ENCODE measurements at places on chromosomes 16 and 17.

DNA sequence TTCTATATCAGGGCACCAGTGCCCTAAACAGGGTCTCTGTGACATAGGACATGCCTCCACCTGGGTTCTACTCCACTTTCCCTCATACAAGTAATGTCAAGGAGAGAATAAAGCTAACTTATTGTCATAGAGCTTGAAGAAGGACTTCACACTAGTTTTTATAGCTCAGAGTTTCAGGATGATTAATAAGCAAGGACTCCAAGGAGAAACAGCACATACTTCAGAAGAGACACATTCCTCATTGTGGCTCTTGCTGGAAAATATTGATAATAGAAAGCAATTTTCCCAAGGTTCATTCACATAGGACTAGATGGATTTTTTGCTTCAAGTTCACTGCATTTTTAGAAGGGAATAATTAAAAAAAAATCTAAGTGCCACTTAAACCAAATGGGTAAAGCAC, 133.3 kb downstream of the CA10 start:
- peak; percentile 43 for DNase-seq

- DNase-seq, result peak; percentile 59
Observed at GRCh38 chr16:720447-720989, 428 bp upstream of the ANTKMT start.

DNA sequence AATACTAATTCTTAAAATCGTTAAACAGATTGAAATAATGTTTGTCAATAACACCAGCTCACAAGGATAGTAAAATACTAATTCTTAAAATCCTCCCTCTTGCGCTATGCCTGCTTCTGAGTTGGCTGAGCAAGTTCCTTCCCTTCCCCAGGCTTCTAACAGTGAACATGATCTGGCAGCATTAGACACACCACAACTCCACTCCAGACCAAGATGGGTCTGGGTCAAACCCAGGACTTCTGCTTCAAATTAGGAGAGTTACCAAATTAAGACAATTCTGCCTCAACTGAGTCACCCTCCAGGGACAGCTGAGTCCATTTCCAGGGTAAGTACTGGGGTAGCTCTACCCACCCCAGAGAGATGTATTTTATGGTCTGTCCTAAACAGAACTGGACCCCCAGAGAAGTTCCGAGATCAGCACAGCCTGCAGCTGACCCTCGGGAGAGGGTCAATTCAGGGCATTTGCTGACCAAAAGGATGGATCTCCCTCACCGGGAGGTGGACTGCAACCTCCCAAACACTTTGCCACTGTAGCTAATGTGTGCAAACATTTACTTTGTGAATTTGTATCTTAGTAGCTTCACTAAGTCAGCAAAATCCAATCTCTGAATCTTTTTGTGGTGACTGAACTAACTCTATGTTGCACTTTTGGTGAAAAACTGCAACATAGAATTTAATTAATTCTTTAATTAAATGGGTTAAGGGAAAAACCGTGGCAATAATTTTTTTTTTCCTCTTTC, 48.8 kb downstream of the ADCY9 start:
- DNase-seq, result peak; percentile 92

DNA sequence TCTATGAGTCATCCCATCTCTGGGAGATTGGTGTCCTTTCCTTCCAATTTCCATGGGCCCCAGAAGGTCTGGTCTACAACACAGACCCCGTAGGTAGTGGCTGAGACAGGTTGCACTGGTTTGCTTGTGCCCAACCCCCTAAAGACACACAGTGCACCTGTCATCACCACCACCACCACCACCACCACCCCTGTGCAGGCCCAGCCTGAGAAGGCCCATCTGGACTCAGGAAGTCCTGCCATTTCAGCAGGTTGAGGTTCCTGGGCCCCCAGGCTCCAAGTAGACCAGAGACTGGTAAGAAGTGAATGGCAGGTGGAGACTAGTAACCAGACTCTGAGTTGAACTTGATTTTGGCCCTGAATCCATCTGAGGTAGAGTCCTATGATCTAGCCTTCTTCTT, 25.9 kb upstream of the PHB1 start:
- DNase-seq, result no peak

DNA sequence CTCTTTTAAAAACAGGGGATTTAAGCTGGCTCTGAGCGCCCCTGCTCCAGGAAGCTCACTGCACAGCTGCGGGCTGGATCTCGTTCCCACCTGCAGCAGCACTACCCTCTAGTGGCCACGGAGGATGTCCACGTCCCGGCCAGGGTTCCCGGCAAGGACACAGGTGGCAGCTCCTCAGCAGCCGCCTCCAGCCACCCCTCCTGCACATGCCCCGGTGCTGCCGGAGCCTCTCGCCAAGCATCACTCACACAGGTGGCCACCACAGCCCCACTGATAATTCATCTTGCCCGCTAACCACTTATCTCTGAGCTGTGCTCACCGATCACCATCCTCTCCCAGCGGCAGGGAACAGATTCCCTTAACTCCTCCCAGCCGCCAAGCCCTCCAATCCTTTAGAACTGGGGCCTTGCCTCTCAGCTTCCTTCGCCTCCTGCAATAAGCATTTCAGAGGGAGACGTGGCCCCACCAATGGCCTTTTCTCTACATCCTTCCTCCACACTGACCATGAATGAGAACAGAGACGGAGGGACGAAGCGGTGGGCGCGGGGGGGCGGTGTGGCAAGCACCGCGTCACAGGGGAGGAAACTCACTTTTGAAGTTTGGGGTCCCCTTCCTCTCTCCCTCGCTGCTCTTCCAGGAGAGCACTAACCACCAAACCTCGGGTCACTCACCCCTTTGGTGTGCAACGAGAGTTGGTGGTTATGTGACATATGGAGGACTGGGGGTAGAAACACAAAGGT, 222.1 kb downstream of the RBFOX3 start:
- peak; percentile 38 for DNase-seq

- DNase-seq, result peak; percentile 54
Observed at GRCh38 chr16:72241930-72242329, 70.0 kb upstream of the PMFBP1 start.

DNA sequence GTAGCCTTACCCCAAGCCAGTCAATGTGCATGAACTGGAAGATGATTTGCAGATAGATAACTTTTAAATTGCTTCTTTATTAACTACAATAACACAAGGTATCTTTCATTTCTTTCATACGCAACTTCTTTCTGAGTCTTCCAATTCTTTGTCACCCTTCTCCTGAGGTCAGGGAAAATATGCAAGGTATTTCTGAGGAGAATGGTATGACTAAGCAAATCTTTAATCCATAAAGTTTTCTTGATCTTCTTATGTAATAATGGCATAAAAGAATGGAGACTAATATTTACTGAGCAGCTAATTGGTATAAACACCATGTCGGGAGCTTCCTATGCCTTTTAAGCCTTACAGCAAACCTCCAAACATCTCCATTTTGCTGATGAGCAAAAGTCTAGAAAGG, 438.9 kb downstream of the KCNJ2 start:
- no peak for DNase-seq

- no peak for DNase-seq
Observed at GRCh38 chr17:4476511-4477070, 22.1 kb upstream of the SPNS2 start.

GRCh38 chr17:40777459-40777858, 4.9 kb downstream of the KRT27 start:
- no peak for DNase-seq

GRCh38 chr16:84084570-84085270, 32.0 kb downstream of the MBTPS1 start:
- DNase-seq, result peak; percentile 52
